ENCODE measurements at places on chromosomes 1 and 21.

GRCh38 chr1:41880950-41881885, 37.5 kb downstream of the HIVEP3 start:
- DNase-seq, result no peak

- DNase-seq, result no peak
Measured at GRCh38 chr21:35649186-35649585, 411.1 kb downstream of the SETD4 start.

- no peak for DNase-seq
Measured at GRCh38 chr1:13968361-13968760, 268.4 kb downstream of the PRDM2 start.

DNA sequence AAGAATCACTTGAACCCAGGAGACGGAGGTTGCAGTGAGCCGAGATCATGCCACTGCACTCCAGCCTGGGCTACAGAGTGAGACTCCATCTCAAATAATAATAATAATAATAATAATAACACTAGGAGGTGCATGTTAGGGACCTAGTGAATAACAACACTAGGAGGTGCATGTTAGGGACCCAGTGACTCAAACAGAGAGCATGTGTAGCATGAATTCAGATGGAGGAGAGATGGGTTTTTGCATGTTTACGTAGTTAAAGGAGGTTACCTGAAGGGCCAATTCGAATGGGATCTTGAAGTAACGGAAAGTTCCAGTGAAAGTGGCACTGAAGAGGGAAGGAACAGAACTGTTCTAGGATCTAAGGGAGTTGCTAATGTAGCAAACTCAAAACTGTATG, 7.1 kb upstream of the KCNK1 start:
- no peak for DNase-seq

- DNase-seq, result no peak
Measured at GRCh38 chr1:56188855-56189254, 390.5 kb downstream of the PLPP3 start.

GRCh38 chr1:43038232-43038935, 79.7 kb upstream of the SLC2A1 start:
- DNase-seq, result no peak

DNA sequence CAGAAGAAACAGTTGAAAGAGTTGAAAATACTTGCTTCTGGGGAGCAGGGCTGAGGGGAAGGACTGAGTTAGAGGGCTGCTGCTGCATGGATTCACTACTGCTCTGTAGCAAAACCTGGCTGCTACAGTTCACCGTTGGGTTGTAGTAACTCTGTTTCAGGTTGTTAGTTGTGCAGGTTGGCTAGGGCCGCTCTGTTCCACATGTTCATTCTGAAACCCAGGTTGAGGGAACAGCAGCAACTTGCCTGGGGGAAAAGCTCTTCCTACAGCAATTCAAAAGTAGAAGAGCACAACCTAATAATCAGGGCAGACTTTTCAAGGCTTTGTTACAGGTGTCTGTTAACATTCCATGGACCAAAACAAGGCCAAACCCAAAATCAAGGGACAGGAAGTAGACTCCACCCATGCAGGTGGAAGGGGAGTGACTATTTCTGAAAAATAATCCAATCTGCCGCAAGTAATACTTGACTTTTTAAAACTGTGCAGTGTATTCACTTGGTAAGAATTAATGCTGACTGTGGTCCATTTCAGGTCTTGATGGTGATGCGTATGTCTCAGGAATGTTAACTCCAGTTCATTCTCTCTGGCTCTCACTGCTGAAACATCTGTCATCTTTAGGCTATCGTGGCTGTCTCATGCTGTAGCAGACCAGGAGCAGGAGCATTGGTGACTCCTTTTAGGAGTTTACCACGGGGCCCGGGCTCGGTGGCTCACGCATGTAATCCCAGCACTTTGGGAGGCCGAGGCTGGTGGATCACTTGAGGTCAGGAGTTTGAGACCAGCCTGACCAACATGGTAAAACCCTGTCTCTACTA, 5.1 kb upstream of the PARK7 start:
- DNase-seq, result no peak
